ENCODE measurements at places on chromosomes 3 and 15.

DNA sequence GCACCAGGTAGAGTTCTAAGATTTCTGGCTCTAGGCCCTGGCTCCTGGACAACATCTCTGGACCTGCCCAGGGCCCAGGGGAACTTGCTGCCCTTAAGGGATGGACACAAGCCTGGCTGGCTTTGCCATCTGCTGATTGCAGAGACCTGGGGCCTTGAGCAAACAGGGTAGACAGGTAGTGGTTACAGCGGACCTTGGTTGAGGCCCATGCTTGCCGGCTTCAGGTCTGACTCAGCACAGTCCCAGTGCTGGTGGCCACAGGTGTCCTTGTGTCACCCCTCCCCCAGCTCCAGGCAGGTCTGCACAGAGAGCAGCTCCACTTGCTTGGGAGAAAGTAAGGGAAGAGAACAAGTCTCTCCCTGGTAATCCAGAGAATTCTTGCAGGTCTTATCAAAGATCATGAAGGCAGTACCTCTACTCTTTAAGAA lies 15.9 kb upstream of the ACTL6A start:
- no peak for DNase-seq

DNA sequence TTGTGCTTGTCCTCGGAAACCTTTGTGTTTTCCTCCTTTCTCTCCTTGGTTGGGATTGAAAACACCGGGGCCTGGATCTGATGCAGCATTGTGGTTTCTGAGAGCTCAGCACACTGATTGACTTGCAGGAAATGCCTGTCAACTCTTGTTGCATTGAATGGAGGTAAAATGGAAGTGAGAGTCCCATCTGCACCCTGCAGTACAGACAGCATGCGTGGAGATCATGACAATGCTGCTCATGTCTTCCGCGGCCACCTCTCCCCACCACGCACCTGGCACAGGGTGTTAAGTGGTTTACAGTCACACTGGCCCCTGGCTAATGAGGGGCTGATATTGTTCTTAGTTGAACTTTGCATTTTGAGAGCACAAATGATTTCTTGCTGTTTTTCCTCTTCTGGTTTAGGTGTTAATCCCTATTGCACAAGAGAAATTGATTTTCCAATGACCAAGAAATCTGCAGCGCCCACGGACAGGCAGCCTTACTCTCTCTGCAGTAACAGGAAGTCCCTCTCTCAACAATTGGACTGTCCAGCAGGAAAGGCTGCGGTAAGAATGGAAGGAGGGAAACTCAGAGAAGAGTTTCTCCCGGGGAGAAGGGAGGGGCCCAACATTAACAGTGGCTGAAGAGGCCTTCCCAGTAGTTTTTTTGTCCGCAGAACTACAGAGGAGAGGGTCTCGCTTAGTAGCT lies 58.5 kb downstream of the STARD5 start:
- no peak for DNase-seq

- DNase-seq, result no peak
Measured at GRCh38 chr3:71809321-71810026, 24.5 kb upstream of the PROK2 start.

GRCh38 chr15:67322481-67322880 lies 67.9 kb downstream of the IQCH start:
- no peak for DNase-seq

GRCh38 chr3:65531499-65531898 lies 507.2 kb downstream of the MAGI1 start:
- DNase-seq, result no peak

- no peak for DNase-seq
Measured at GRCh38 chr15:56248311-56248992, 4.8 kb upstream of the RFX7 start.

DNA sequence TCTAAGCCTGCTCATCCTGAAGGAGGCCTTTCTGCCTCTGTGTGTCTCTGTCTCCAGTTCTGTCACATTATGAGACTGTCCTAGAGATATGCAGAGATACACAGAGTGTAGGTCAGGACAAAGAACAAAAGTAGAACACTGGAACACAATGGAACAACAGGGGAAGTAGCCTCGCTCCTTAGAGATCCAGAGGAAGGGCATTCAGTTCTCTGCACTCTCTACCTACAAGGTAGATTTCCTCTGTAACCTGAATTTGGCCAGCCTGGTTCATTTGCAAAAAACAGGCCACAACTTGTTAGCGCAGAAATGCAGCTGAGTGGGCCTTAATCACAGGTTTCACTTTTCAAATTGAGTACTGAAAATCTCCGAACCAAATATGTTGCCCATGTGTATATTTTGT lies 19.4 kb downstream of the NEK10 start:
- no peak for DNase-seq

DNA sequence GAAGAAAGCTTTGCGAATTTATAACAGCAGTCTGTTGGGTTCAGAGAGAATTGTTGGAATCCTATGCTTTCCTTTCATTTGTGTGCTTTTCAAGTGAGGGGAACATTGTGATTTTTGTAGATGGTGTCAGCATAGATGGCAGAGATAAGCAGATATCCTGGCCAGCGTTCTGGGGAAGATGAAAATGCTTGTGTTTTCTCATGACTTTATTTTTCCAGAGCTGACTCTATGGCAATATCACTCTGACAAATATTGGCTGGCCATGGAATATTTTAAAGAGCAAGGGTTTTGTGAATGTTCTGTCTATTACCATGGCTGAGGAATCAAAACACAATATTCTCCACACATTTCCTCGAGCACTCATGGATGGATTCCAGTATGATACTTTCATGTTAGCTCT lies 108.8 kb downstream of the MITF start:
- DNase-seq, result no peak

DNA sequence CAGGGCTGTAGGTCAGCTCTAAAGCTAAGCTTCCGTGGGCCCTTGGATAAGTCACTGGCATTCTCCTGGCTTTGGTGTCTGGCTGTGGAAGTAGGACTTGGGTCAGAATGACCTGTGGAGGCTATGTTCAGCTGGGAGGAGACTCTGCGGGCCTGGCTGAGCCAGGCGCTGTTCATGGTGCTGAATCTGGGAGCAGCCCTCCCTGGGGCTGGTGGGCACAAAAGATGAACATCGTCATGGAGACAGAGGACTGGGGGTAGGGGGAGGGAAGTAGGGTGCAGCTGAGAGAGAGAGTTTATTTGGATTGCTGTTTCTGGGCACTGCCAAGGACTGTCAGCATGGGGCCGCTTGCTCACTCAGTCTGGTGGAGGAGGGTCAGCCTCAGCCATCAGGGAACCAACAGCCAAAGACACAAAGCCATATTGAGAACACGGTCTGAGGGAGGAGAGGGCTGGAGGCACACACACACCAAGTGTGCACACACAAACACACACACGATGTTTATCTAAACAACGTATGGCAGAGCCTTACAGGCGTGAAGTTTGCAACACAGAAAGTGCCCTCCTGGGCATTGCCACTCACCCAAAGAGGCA lies 120.7 kb upstream of the LINGO1 start:
- DNase-seq, result peak; percentile 46

DNA sequence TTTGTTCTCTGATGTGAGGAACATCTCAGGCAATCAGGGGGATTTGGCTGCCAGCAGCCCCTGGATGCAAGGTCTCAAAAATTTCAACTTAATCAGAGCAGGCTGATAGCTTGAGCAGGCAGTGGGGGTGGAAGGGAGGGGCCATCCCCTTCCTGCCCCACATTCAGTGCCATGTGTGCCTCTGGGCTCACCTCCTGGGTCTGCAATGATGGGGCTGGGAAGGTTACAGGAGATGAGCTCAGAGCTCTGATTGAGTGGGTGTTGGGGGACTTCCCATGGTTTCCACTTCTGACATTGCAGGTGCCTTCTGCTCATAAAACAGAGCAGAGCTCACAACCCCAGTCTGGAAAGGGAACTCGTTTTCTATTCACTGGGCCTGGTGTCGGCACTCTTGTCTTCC lies 37.0 kb downstream of the PARP16 start:
- no peak for DNase-seq

DNA sequence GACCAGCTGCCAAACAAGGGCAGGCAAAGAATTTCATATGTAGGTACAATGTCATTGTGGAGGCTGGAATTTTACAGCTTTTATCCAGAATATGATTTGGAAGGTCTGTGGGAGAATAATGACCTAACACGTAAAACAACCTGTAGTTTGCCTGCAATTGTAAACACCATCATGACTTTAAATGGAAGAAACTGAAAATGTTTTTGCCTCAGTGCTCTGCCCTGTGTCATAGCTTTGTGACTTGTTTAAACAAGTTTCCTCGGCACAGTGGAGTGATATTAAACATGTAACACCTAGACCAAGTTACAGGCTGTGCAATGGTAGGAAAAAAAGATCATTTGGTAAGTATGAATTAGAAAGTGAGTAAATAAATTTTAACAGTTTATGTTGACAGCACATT lies 171.6 kb upstream of the MBNL1 start:
- no peak for DNase-seq

- peak; percentile 39 for DNase-seq
Measured at GRCh38 chr3:12158387-12159226, at the start of gene TIMP4. TSS of gene TIMP4 (minus strand) at chr3:12158912. CDS start at chr3:12158840, 72 bp downstream.

DNA sequence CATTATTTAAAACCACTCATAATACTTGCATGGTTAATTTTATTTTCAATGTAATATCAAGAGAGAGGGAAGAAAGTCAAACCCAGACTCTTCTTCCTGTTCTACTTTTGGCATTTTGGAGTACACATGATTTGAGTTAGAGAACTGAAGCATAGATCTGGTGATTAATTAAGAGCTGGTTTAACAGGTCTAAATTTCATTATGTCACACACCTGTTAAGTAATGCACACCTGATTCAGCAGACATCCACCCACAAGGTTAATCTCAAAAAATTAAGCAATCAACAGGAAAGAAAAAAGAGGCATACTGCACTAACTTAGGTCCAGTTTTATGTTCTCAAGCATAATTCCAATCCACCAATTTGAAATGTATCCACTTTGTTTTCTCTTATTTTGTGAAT lies 101.1 kb upstream of the ICE2 start:
- no peak for DNase-seq

GRCh38 chr3:11381563-11381962 lies 109.4 kb downstream of the ATG7 start:
- no peak for DNase-seq

DNA sequence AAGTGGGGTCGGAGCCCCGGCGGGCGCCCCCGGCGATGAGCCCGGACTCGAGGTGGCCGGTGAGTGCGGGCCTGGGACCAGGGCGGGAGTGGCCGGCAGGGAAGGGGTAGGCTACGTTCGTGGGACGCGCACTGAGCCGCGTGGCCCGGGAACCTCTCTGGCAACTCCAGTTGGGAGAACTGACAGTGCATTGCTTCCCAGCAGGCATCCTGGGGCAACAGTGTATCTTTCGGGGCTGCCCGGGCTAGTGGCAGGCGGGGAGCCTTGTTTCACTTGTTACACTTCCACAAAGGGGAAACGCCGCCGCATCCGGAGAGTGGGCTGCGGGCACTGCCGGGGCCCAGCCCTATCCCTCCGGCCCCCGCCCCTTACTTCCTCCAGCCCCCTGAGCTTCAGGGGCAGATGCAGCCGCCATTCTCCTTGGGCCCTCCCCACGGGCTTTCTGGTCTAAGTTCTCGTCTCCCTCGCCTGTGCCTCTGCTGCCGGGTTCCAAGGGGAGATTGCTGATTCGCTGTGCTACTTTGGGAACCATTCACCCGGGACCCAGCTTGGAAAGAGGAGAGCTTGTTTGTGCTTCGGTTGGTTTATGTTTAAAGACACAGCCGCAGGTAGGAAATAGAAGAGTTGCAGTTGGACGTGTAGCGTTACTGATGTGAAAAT lies 675 bp downstream of the BRPF1 start:
- peak; percentile 34 for DNase-seq

DNA sequence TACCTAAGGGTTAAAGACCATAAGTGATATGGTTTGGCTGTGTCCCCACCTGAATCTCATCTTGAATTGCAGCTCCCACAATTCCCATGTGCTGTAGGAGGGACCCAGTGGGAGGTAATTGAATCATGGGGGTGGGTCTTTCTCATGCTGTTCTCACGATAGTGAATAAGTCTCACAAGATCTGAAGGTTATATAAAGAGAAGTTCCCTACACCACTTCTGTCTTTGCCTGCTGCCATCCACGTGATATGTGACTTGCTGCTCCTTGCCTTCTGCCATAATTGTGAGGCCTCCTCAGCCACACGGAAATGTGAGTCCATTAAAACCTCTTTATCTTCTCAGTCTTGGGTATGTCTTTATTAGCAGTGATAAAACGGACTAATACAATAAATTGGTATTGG lies 75.0 kb upstream of the CADPS start:
- no peak for DNase-seq

- no peak for DNase-seq
Measured at GRCh38 chr3:557972-558371, 361.4 kb downstream of the CHL1 start.

DNA sequence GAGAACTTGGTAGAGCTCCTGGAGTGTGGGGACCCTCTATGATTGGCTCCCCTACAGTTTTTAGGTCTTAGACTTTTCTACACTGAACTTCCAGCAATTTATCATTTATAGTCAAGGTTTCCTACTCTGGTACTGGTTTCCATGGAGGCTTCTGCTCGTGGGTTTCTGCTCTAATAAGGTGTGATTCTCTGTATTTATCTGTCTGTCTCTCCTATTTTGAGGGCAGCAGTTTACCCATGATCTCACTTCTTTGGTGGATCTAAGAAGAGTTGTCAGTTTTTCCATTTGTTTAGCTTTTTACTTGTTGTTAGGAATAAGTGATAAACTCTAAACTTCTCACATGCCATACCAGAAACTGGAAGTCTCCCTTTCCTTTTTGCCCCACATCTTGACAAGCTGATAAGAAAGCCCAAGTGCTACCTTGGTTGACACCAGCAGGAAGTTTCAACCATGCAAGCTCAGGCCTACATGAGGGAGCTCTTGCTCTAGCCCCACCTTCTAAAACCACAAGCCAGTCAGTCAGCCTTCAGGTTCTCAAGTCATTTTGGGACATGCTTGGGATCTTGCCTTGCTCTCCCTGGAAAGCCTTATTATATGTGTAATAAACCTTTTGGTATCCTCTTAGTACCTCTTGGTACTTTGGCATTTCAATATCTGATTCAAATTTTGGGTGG lies 10.0 kb downstream of the TIMMDC1 start:
- no peak for DNase-seq

GRCh38 chr3:163785693-163786092 lies 1292.6 kb downstream of the SI start:
- DNase-seq, result no peak

GRCh38 chr15:39313467-39313866 lies 267.4 kb upstream of the THBS1 start:
- no peak for DNase-seq

GRCh38 chr3:50503504-50504342 lies at the start of gene CACNA2D2:
TSS of gene CACNA2D2 (minus strand) at chr3:50503634. CDS start at chr3:50503423, 211 bp downstream.
- peak; percentile 44 for DNase-seq

DNA sequence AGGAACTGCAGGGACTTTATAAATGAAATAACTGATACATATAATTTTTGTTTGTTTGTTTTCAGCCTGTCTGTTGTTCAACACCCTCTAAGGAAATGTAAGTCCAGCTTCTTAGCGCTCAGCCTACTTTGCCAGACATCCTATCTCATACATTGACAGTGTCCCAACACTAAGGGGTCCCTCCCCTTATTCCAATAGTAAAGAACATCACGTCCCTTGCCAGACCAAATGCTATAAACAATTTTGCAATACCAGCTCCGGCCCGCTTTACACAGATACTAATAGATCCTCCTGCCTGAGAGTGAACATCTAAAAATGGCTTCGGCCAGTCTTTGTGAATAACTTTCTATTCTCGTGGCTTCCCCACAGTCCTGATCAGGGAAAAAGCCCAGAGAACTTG lies 4.5 kb upstream of the TAFA4 start:
- no peak for DNase-seq

- no peak for DNase-seq
Measured at GRCh38 chr3:149848238-149848637, 35.2 kb downstream of the RNF13 start.
